Activated CD4-positive, alpha-beta T cell treated with anti-CD3 and anti-CD28 coated beads for 1 hour (primary cell): ENCODE measurements at places on chromosomes 12 and 14.
A peak's percentile ranks its signal among the peaks of the same experiment; 100 is the strongest.

GRCh38 chr12:108312693-108313189 is 26.4 kb downstream of the CMKLR1 start:
- no peak for DNase-seq

DNA sequence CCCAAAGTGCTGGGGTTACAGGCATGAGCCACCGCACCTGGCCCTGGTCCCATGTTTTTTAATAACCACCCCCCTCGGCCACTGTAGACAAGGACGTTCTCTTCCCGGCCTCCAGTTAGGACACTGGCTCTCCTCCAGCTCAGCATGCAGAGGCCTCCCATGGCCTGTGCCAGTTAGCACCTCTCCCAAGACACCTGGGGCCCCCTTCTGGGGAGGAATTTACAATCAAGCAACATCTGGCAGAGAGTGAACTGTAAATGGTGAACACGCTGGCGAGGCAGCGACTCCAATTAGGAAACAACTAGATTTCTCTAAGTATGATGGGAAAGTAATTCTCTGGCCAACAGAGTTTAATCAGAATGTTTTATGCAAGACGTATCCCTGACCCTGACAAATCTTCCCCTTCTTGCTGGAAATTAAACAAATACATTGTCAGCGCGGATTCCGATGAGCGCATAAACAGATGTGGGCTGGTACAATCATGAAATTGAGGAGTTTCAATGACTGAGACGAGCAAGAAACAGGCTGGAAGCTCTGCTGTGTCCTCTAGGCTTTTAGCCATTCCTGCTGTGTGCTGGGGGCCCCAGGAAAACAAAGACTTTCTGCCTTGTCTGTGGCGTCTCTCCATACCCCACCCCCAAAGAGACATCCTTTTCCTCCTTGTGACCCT is 61.7 kb upstream of the DLK1 start:
- no peak for DNase-seq

DNA sequence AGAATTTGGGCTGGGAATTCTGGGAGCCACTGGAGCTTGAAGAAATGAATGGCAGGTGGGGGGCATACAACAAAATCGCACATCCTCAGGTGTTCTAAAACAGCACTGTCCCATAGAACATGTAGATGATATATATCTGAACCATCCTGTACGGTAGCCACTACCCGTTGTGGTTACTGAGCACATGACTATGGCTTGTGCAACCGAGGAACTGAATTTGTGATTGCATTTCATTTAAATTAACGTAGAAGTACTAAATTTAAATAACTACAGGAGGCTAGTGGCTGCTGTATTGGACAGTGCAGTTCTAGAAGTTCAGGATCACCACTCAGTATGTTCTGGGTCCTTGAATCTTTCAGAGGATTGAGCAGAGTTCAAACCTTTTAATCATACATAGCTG is 172.4 kb downstream of the PHETA1 start:
- no peak for DNase-seq

- no peak for DNase-seq
Observed at GRCh38 chr12:11916771-11917170, 154.0 kb upstream of the BCL2L14 start.

GRCh38 chr14:63401646-63402045 is 82.9 kb upstream of the GPHB5 start:
- DNase-seq, result no peak

DNA sequence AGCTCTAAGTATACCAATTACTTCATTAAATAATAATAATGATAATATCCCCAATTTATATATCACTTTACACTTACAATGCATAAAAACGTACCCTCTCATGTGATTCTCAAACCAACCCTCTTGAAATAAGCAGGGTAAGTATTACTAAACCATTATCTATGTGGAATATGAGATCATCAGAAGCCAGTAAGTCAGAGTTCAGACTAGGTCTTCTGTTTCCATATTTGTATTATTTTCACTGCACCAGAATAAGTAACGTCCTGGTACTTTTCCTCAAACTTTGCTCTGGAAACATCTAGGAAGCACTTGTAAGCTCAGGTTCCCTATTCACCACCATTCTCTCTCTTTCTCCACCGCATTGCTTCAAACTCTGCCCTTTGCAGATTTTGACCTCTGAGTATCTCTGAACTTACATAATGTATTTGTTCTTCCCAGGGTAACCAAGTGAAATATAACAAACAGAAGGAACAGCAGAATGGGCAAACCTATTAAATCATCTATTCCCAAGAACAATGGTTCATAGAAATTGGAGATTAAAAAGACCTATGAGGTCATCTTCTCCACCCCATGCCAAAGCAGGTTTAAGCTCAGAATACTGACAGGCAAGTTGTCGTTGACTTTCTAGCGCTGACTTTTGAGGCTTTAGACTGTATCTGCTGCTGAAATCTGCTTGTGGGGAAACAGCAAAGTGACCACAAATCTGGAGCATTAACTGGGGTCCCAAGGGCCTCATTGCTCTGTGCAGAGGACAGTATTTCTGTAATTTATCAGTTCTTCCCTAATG is 161.3 kb upstream of the FAR2 start:
- DNase-seq, result no peak

DNA sequence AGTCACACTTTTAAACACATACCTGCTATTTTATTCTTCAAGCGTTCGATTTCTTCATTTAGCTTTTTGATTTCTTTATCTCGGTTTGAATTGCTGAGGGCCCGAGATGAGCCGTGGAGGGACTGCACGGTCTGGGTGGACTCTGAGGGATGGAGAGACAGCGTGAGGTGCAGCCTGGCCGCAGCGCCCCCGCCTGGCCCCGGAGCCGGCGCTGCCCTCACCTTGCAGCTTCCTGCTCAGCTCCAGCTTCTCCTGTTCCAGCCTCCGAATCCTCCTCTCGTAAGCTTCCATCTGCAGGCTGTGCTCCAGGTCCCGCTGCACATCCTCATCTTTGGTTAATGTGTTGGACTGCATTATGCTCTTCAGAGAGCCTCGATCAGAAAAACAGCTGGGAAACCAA is 53.2 kb downstream of the AMN start:
- DNase-seq, result no peak

DNA sequence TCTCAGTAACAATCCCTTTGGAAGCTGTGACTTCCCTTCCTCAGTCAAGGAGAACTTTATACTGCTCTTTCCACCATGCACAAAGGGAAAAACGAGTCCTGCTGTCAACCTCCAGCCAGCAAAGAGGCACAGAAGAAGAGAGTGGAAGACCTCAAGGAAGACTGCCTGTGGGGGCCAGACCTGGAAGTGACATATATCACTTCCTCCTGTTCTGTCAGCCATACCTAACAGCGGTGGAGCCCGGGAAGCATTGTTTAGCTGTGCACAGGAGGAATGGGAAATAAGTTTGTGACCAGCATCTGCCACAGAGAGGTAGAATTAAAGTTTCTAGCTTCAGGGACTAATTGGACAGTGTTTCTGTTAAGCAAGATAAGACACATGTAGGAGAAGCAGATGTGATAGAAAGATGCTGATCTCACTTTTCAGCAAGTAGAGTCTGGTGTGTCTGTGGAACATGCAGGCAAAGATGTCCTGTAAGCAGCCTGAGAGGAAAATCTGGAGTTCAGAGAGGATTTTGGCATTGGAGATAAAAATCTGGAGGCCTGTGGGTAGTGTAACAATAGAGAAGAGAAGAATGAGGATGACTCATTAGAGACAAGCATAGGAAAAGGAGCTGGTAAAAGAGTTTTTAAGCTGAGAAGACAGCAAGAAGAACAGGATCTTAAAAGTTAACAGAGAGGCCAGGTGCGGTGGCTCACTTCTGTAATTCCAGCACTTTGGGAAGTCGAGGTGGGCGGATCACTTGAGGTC is 141.6 kb upstream of the CPSF6 start:
- DNase-seq, result no peak

- peak; percentile 13 for DNase-seq
Observed at GRCh38 chr12:113912760-113913329, 53.3 kb downstream of the RBM19 start.

DNA sequence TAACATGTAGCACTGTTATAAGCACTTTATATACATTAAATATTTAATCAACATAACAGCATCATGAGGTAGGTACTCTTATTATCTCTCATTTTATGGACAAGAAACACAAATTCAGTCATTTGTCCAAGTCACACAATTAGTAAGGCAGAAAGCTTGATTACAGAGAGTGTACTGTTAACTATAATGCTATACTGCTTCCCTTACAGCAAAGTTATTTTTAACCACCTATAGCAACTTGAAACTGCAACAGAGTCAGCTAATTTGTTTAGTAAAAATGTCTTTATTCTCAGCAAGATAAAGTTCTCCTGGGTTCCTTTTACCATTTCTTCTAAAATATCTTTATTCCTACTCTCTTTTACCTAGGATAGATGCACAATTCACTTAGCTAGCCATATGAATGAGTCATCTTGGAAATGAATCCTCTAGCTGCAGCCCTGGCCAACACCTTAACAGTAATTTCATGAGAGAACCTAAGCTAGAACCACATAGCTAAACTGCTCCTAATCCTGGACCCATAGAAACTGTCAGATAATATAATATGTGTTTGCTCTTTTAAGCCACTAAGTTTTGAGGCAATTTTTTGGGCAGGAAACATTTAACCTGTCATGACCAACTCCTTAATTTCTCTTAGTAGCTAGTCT is 90.2 kb upstream of the HECTD1 start:
- DNase-seq, result no peak

- no peak for DNase-seq
Observed at GRCh38 chr12:105358789-105359188, 28.3 kb downstream of the C12orf75 start.

GRCh38 chr12:71566655-71567054 is 97.0 kb downstream of the ZFC3H1 start:
- DNase-seq, result no peak

DNA sequence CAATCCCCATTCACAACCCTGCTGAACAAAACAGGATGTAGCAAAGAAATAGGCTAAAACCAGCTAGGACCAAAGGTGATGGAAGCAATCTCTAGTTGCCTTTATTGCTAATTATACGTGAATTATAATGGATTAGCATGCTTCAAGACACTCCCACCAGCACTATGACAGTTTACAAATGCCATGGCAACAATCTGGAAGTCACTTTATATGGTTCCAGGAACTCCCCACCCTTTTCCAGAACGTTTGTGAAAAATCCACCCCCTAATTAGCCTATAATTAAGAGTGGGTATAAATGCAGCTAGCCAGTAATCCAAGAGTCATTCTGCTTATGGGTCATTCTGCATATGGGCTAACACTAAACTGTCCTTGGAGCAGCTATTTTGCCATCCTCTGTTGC is 328.7 kb downstream of the FLRT2 start:
- no peak for DNase-seq

- DNase-seq, result no peak
Observed at GRCh38 chr12:65277994-65278575, 398 bp upstream of the MSRB3 start.

- no peak for DNase-seq
Observed at GRCh38 chr12:92208613-92209121, 63.0 kb upstream of the BTG1 start.
